Gastroesophageal sphincter (tissue), 4 donors: ENCODE measurements at places on chromosomes 1 and 21.

DNA sequence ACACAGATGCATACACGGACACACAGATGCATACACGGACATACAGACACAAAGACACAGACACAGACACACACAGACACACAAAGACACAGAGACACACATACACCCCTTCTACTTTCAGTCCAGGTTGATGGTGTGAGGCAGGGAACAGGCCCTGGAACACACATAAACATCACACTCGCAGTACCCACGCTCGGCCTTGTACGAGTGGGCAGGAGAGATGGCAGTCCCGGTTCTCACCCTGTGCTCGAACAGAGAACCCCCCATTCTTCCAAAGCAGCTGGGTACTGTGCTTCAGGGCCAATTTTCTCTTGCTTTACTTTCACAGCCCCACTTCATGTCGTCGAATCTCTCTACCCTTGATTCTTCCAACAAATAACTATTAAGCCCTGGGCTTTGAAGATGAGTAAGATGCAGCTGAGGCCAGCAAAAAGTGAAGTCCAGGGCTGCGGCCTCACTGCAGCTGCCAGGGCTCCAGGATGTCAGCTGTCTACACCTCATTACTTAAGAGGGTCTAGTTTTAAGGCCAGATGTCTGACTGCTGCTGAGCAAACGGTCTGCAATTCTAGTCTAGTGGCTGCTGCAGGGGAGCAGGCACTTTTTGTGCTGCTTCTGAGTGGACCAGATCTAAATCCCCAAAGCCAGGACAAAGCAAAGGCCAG, 90.1 kb downstream of the PGBD5 start:
- no peak for ATAC-seq

DNA sequence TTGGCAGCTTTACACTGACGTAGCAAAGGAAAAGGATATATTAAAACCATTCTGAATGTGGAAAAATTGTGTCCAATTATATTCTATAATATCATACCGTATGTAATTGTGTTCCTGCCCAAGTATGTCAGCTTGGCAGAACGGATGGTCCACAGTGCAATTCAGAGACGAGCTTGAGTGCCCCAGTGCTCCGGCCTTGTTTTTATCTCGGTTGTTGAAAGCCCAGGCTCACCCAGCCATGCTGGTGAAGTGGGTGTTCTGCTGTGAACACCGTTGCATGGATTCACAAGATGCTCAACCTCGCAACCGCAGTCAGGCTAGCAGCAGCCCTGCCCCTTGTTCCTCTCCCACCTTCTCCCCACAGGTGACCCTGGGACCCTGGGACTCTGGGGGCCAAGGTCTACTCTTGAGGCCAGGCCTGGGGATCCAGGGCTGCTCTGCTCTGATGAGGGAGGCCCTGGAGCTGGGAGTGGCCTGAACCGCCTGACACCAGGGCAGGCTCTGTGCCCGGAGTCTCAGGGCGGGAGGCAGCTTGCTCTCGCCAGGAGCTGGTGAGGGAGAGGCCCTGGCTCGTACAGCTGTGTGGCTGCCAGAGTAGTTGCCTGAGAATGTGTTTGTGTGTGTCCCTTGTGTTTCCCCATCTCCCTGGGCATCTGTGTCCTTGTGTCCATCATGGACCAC, 11.2 kb downstream of the PTPRF start:
- peak; percentile 90 for ATAC-seq

DNA sequence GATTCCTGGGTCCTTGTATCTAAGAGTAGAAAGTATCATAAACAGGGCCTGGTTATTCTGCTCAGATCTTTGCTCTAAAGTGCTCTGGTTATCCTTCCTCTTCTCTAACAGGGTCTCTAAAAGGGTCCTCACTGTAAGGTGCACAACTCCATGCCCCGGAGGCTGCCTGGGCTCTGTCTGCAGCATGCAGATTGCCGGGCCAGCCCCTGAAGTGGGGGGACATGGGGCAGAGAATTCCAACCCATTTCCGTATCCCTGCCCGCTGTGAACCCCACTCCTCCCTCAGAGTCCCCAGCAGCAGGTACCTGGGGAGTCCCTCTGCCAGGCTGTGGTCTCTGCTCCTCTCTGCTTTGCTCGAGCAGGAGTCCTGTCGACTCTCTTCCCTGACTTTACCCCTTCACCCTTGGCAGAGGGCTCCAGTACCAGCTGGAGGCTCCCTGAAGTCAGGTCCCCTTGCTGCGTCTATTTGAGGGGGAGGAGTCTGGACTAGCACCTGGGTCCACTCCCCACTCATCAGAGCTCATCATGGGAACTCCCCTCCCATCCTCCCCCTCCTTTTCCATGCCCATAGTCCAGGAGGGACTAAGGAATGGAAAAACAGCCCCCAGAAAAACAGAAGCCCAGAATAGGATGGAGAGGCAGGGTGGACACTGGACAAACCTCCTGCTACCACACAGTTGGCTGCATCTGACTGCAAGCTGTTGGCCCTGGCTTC, 12.1 kb downstream of the BLACAT1 start:
- ATAC-seq: no peak

DNA sequence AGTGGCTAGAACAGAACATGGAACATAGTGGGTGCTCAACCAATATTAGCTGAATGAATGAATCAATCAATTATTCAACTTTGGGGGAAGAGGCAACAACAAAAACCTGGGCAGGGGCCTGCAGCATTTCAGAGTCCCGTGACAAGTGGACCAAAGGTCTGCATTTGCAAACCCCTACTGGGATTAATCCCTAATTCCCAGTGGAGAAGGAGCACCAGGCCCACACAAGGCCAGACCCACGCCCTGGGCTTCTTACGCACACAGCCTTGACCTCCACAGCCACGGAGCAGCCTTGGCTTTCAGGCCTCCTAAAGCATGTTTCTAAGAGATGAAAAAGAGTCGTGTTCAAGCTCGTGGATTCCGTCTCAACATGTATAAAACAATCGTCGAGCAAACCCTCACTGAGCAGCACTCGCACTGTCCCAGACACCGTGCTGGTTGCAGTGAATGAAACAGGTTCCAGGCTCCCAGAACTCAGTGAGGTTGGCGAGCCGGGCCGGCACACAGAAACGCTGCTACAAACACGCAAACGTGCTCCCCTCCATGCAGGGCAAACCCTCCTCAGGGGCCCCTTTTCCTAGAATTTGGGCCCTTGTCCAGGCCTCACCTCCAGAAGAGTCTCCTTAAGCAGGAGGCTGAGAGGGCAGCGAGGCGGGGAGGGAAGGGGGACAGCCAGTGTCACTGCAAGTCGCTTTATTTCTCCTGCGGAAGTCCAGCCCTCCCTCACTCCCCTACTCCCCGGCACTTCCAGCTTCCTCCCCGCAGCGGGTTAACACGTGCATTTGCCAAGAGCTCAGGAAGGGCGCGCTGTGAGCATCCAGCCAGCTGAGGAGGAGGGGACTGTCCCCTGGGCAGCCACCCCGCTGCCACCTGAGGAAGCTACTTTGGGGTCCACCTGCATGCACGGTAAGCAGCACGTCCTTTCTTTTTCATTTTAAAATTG, 556.4 kb downstream of the KIF26B start:
- no peak for ATAC-seq

- ATAC-seq: no peak
These were observed 110.4 kb upstream of the IPO9 start for GRCh38 chr1:201718346-201719202.

GRCh38 chr1:235746245-235746644, 96.7 kb upstream of the GNG4 start:
- no peak for ATAC-seq

GRCh38 chr1:150550222-150551050, 1.2 kb downstream of the ADAMTSL4 start:
- peak; percentile 34 for ATAC-seq

DNA sequence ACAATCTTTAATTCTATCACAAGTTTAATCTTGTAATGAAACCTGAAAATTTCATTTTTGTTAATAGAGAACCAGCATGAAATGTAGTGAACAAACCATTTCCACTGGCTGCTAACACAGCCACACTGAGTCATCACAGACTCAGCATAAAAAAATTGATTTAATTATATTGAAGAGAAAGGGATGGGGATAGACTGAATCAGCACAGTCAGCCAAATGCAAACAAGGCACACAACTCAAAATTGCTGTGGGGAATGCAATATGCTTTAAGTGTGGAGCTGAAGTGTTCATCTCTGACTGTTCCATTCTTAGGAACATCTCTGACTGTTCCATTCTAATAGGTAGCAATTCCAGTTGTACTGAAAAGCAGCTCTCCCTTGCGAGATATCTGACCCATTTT, 299.8 kb downstream of the MRPL39 start:
- no peak for ATAC-seq

DNA sequence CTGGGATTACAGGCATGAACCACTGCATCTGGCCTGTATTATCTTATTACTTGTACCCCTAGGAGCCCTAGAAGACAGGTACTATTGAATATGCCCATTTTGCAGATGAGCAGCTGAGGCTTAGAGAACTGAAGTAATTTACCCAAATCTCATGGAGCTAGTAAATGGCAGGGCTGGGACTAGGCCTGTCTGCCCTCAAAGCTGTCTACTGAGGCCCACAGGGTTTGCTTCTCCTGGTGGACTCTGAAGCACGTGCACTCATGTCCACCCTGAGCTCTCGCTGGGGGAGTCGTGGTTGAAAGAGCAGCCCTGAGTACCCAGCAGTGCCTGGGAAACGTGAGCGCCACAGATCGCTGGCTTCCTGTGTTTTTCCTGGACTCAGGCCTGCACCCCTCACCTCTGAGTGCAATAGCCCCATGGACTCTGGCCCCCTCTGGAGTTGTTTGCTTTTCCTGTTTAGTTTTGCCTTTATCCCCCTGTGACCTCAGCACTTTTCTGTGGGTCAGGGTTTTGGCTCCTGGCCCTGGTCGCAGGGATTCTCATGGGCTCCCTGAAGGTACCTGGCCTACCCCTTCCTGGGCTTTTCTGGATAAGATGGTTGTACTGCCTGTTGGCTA, 52.4 kb downstream of the ARHGEF10L start:
- no peak for ATAC-seq

- no peak for ATAC-seq
These were observed 13.2 kb downstream of the ADGRB2 start for GRCh38 chr1:31750858-31751510.
